ENCODE measurements at places on chromosomes 5 and 9. TPM values are rescaled to one million over a fixed set of nuclear protein-coding genes. Genes with fewer than 3 reads are reported as not detected.
A peak's percentile ranks its signal among the peaks of the same experiment; 100 is the strongest.

DNA sequence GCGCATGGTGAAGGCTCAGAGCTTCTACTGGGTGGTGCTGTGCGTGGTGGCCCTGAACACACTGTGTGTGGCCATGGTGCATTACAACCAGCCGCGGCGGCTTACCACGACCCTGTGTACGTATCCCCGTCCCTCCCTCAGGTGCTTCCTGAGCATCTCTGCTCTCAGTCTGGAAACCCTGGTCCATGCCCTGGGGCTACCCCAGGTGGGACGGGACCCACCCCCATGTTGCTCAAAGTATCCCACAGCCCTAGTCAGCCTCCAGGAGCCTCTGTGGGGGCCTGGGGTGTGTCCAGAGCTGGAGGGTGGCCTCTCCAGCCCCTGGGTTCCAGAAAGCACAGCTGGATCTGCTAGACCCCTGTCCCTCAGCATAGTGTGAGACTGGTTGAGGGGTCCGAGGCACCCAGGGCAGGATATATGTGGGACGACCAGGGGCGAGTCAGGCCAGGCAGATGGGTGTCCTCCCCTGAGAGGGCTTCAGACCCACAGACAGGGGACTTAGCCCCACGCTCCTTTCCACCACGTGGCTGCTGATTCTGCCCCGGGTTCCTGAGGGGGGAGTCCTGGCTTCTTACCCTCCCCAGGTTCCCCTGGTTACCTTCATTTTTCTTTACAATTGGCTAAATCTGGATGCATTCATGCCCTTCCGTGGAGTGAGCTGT, 94.0 kb downstream of the CACNA1B start:
- no peak overlapping the region for H3K27ac ChIP-seq
- no peak overlapping the region for H3K4me3 ChIP-seq
- DNase-seq = no peak
- no peaks in the 10 kb centered on the region for H3K36me3 ChIP-seq
- no peaks in the 10 kb centered on the region for H3K4me1 ChIP-seq
- peaks cover 15% of the 10 kb centered on the region for H3K27me3 ChIP-seq

DNA sequence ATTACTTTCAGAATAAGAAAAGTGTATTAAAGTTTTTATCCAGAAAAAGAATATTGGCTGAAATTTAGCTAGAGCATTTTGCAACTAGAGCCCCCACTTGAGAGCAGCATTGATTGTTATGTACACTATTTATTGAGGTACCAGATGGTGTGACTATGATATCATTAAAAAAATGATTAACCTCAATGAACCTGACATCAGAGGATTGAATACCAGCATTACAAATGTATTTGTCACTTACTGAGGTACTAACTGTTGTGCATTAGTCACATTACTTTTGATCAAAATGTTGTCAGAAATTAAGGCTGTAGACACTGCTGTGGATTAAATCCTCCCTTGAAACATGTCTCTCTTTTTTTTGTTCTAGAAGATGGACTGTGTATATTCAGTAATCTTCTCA, 127.8 kb upstream of the DHFR start:
- no peak overlapping the region for H3K4me3 ChIP-seq
- no peak for DNase-seq
- no peaks in the 10 kb centered on the region for H3K27me3 ChIP-seq

- no peak overlapping the region for H3K27ac ChIP-seq
- no peaks in the 10 kb centered on the region for H3K27me3 ChIP-seq
- H3K4me3 ChIP-seq = no peak overlapping the region
- no peaks in the 10 kb centered on the region for H3K4me1 ChIP-seq
- no peak for DNase-seq
- H3K36me3 ChIP-seq = peaks cover 7% of the 10 kb centered on the region
Measured at GRCh38 chr9:130630071-130630450, 34.3 kb upstream of the PRDM12 start.

- peak overlapping the region; percentile 89 for H3K27ac ChIP-seq
- no peak for DNase-seq
Measured at GRCh38 chr9:128073253-128073886, 5.3 kb downstream of the SLC25A25 start.

- H3K27ac ChIP-seq = peak overlapping the region; percentile 3
- peaks cover 14% of the 10 kb centered on the region for H3K4me1 ChIP-seq
- H3K4me3 ChIP-seq = no peak overlapping the region
- peaks cover 32% of the 10 kb centered on the region for H3K36me3 ChIP-seq
- DNase-seq = no peak
- no peaks in the 10 kb centered on the region for H3K27me3 ChIP-seq
Measured at GRCh38 chr5:14723701-14724132, 59.2 kb downstream of the OTULIN start.

GRCh38 chr5:1649554-1649953, 125.8 kb upstream of the LPCAT1 start:
- peaks cover 9% of the 10 kb centered on the region for H3K4me1 ChIP-seq
- peaks cover 51% of the 10 kb centered on the region for H3K27me3 ChIP-seq
- no peak for DNase-seq

- H3K36me3 ChIP-seq = no peaks in the 10 kb centered on the region
- H3K27ac ChIP-seq = no peak overlapping the region
- H3K27me3 ChIP-seq = no peaks in the 10 kb centered on the region
Measured at GRCh38 chr5:125056671-125057485, 310.4 kb upstream of the ZNF608 start.

The RAB24 gene
- total RNA-seq = 29.9 TPM

DNA sequence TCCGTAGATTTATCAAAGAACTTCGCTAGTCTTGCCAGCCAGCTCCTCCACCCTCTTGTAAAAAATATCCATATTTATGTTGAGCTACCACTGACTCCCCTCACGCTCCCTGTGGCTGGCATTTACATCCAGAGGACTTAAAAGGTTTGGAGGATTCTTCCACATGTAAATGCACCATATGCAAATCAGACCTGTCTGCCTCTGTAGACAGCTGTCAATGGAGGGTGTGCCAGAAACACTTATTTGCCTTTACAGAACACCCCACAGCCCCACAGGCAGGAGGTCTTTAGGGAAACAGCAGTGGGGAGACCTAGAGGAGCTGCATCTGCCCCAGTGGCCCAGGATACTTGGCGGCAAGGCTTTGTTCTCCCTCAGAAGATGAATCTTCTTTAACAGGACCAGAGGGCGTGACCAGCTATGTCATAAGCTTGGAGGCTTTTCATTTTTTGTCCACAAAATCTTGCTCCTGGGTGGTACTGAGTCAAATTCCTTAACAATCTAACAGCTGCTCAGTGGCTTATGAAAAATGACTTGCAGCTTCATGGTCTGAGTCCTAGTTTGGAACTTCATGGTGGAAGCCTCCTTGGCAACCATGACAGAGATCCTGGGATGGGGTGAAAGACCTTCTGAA, 535.8 kb downstream of the EBF1 start:
- no peaks in the 10 kb centered on the region for H3K27me3 ChIP-seq
- H3K36me3 ChIP-seq = no peaks in the 10 kb centered on the region
- no peak overlapping the region for H3K4me3 ChIP-seq
- no peak for DNase-seq

GRCh38 chr5:10676224-10676623, 84.8 kb downstream of the DAP start:
- no peaks in the 10 kb centered on the region for H3K4me1 ChIP-seq
- no peak overlapping the region for H3K27ac ChIP-seq
- peaks cover 37% of the 10 kb centered on the region for H3K36me3 ChIP-seq

- no peak overlapping the region for H3K4me3 ChIP-seq
- H3K27ac ChIP-seq = no peak overlapping the region
- no peaks in the 10 kb centered on the region for H3K36me3 ChIP-seq
- H3K4me1 ChIP-seq = peaks cover 11% of the 10 kb centered on the region
- no peak for DNase-seq
Measured at GRCh38 chr9:137306850-137307254, 4.8 kb upstream of the NRARP start.

DNA sequence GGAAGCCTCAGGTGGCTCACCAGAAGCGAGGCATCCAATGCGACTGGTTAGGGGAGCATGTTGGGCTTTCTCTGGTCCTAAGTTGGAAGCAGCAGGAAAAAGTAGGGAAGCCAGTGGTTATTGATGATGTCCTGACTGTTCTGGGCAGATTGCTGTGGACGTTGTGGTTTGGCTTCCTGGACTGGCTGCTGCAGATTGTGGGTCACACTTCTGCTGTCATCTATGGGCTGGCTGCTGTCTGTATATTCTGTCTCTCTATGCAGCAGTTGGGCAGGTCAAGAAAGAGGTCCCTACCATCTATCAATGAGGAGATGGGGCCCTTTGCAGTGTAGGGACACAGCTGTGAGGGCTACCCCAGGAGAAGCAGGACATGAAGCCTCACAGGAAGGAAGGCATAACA, 13.5 kb upstream of the MARCHF6 start:
- no peak overlapping the region for H3K4me3 ChIP-seq
- peaks cover 14% of the 10 kb centered on the region for H3K27me3 ChIP-seq
- DNase-seq = no peak
- H3K4me1 ChIP-seq = no peaks in the 10 kb centered on the region

GRCh38 chr5:173581408-173582215, 34.8 kb downstream of the BOD1 start:
- H3K4me1 ChIP-seq = no peaks in the 10 kb centered on the region
- H3K27me3 ChIP-seq = peaks cover 7% of the 10 kb centered on the region
- H3K27ac ChIP-seq = no peak overlapping the region

DNA sequence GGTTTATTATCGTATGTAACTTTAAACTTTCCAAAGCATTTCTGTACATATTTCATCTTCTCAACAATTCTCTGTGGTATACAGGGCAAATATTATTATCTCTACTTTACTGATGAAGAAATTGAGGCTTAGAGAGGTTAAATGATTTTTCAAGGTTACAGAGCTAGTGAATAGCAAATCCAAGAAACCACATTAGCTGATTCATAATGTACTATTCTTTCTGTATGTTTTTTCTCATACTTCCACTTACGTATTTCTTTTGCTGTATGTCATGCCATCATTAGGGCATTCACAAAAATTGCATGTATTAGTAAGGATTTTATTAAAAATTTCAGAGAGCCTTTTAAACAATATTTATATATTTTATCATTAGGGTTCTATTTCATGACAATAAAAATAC, 372.4 kb upstream of the DMAC1 start:
- H3K27me3 ChIP-seq = no peaks in the 10 kb centered on the region
- no peak overlapping the region for H3K4me3 ChIP-seq
- H3K27ac ChIP-seq = no peak overlapping the region
- H3K4me1 ChIP-seq = no peaks in the 10 kb centered on the region

The RASGRF2 gene
- total RNA-seq = 13.3 TPM

The BHMT gene
- not detected for total RNA-seq

GRCh38 chr5:132677191-132677590, 3.4 kb downstream of the IL4 start:
- H3K4me1 ChIP-seq = peaks cover 20% of the 10 kb centered on the region
- no peaks in the 10 kb centered on the region for H3K27me3 ChIP-seq
- no peak overlapping the region for H3K4me3 ChIP-seq
- no peaks in the 10 kb centered on the region for H3K36me3 ChIP-seq
- DNase-seq = no peak
- H3K27ac ChIP-seq = no peak overlapping the region

GRCh38 chr9:31839273-31839672, 545.2 kb upstream of the ACO1 start:
- no peak for DNase-seq
- no peaks in the 10 kb centered on the region for H3K36me3 ChIP-seq
- H3K27ac ChIP-seq = no peak overlapping the region
- no peaks in the 10 kb centered on the region for H3K27me3 ChIP-seq

The PHAX gene
- 69.6 TPM for total RNA-seq

DNA sequence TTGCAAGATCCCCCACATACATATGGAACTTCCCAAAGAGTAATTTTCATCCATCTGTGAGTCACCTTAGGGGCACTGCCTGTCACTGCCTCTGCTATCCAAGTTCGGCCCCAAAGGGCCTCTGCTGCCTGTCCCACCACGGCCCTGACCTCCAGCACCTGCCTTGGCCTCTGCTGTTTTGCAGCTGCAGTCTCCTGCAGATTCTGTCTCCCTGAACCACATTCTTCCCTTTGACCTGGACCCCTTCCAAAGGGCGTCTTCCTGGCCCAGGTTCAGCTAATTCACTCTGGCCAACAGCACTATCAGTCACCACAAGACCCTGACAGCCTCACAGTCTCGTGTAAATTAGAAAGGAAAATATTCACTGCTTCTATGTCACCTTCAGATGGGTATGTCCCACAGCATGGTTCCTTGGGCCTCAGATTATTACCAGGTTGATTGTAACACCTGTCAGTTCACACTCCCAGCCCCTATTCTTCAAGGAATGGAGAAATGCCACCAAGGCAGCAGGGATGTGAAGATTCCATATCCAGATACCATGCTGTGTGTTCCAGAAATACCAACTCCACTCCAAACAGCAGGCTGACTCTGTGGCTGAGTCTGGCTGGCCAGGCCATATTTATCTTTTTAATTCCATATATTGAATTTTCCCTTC, 479.3 kb downstream of the ARHGEF28 start:
- H3K36me3 ChIP-seq = no peaks in the 10 kb centered on the region
- no peak overlapping the region for H3K4me3 ChIP-seq
- DNase-seq = no peak
- H3K4me1 ChIP-seq = no peaks in the 10 kb centered on the region
- no peak overlapping the region for H3K27ac ChIP-seq
- H3K27me3 ChIP-seq = peaks cover 23% of the 10 kb centered on the region

GRCh38 chr5:10563110-10563944, 543 bp upstream of the ANKRD33B start:
- H3K27me3 ChIP-seq = peaks cover 20% of the 10 kb centered on the region
- no peak overlapping the region for H3K27ac ChIP-seq
- peaks cover 4% of the 10 kb centered on the region for H3K36me3 ChIP-seq
- peak overlapping the region; percentile 57 for H3K4me3 ChIP-seq

DNA sequence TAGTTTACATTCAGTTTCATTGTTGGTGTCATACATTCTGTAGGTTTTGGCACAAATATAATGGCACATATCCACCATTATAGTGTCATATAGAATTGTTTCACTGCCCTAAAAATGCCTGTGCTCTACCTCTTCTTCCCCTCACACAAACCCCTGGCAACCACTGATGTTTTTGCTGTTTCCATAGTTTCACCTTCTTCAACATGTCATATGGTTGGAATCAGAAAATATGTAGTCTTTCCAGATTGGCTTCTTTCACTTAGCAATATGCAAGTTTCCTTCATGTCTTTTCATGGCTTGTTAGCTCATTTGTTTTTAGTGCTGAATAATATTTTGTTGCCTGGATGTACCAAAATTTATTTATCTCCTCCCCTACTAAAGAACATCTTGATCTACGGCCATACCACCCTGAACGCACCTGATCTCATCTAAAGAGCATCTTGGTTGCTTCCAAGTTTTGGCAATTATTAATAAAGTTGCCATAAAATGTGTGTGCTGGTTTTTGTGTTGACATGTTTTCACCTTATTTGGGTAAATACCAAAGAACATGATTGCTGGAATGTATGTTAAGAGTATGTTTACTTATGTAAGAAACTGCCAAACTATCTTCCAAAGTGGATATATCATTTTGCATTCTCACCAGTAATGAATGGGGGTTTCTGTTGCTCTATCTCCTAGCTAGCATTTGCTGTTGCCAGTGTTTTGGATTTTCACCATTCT, 17.0 kb upstream of the CDK20 start:
- no peak for DNase-seq
- no peaks in the 10 kb centered on the region for H3K36me3 ChIP-seq
- H3K27ac ChIP-seq = no peak overlapping the region
- H3K4me3 ChIP-seq = no peak overlapping the region
- peaks cover 22% of the 10 kb centered on the region for H3K27me3 ChIP-seq

DNA sequence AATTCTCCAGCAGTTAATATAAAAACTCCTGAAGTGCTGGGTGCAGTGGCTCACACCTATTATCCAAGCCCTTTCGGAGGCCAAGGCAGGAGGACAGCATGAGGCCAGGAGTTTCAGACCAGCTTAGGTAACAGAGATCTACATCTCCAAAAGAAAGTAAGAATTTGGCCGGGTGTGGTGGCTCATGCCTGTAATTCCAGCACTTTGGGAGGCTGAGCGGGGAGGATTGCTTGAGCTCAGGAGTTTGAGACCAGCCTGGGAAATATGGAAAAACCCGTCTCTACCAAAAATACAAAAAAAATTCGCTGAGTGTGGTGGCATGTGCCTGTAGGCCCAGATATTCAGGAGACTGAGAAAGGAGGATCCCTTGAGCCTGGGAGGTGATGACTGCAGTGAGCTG, 6.7 kb upstream of the GPBP1 start:
- H3K27me3 ChIP-seq = no peaks in the 10 kb centered on the region
- H3K36me3 ChIP-seq = no peaks in the 10 kb centered on the region
- H3K4me1 ChIP-seq = peaks cover 8% of the 10 kb centered on the region
- H3K27ac ChIP-seq = no peak overlapping the region
